ENCODE measurements at places on chromosomes 7 and 10.

- DNase-seq: no peak
Observed at GRCh38 chr10:117165538-117166417, 27.7 kb upstream of the VAX1 start.

- DNase-seq: peak; percentile 2
Observed at GRCh38 chr10:118259288-118259906, 82.7 kb downstream of the FAM204A start.

DNA sequence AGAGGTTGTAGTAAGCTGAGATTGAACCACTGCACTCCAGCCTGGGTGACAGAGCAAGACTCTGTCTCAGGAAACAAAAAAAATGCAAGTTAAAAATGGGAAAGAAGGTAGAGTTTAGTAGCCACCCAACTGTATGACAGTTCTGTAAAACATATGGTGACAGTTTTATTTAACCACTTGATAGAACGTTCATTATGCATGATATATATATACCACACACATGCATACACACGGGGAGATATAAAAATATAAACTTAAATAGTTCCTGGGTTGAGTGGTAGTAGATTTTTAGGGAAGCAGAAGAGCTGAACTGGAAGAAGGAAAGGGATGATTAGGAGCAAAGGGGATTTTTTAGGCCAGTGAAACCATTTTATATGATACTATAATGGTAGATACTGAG lies 120.0 kb downstream of the KMT2C start:
- no peak for DNase-seq

DNA sequence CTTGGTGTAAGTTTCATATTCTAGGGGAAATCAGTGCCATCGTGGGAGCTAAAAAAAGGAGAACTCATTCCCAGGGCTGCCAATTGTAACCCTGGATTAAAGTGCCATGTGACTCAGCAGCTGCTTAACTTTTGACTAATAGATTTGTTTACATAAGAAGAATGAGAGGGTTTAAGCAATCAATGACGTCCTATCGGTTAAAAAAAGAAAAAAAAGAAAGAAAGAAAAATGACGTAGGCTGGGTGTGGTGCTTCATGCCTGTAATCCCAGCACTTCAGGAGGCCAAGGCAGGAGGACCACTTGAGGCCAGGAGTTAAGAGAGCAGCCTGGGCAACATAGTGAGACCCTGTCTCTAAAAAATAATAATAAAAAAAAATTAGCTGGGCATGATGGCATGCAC lies 116.2 kb upstream of the AFAP1L2 start:
- no peak for DNase-seq

- peak; percentile 63 for DNase-seq
Observed at GRCh38 chr10:3850999-3851937, 66.3 kb upstream of the KLF6 start.

DNA sequence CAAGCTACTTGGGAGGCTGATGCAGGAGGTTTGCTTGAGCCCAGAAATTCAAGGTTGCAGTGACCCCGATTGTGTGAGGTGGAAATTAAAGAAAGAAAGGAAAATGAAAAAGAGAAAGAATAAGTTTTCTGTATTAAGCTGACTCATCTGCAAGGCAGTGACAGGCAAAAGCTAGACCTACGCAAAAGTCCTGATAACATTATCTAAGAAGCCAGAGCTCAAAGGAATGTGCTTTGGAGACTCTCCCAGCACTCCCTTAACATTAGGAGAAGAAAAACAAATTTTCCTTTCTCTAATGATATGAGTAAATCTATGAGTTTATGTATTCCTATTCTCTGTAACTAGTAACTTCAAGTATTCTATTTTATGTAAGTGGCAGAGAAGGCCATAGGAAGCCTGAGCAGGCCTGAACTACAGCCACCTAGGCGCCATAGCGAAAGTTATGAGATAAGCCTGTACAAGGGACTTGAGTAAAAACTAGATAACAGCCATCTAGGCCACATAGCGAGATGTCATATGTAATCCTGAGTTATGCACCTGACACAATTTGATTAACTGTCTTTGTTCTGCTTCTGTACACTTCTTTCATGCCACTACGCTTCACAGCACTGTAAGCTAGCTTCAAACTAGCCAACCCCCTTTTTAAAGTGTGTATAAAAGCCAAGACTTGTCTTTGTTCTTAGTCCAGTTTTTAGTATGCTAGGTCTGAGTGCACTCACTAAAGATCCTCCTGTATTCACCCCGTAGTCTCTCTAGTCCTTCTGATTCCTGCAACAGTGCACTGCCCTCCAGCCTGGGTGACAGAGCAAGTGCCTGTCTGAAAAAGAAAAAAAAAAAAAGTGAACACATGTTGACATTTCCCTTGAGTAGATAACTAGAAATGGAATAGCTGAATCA lies 9.4 kb upstream of the ZWINT start:
- no peak for DNase-seq

DNA sequence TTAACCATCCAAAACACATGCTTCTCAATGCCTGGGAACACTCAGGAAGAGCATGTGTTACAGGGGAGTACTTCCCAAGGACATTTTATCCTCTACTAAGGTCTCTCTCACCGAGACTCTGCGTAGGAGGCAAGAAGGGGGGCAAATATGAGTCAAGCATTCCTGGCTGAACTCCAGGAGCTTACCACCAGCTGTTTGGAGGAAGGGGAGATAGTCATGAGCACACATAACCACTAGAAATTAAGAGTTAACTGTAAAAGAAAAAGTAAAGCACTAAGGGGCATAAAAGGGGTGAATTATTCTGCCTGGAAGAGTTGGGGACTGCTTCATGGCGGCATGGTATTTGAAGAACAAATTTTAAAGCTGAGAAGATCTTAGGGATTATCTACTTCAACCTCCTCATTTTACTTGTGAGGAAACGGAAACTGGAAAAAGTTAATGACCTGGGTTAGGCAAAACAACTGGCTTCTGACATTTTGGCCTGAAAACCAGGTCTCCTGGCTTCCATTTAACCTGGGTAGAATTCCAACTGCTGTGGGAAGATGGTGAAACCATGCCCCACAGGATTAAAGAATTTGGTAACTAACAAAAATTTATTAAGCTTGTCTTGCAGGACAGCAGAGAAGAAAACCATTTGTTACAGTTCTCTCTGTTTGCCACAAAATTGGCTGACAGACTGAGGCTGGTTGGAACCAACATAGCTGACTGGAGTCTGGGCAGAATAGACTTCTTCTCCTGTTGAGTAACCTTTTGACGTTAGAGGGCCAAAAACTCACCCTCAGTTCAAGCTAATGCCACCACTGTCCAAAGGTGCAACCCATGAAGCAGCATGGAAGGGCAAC lies 85.5 kb downstream of the SLC25A13 start:
- DNase-seq: no peak

DNA sequence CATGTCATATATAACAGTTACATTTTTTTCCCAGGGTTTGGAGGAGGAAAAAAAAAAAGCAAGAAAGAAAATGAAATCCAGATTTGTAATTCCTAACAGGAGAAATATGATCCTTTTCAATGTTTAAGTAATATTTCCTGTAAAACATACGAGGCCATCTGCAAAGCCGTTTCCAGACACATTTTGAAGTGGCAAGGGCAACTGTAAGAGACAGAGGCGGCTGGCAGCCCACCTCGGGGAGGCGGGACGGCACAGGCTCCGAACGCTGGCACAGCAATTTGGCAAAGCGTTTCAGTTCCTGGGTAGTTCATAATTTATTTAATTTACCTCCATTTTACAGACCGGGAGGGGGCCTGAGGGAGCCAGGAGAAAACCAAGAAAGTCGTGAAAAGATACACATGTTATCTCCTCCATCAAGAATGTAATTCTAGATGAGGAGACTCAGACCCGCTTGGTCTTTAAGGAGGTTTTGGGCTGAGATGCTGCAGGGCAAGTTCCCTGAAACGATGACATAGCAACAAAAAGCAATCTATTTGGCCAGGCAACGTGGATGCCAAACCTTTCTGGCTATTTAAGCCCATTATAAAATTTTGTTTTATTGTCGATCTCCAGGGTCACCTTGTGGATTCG lies 448.5 kb upstream of the MKI67 start:
- no peak for DNase-seq

- DNase-seq: no peak
Observed at GRCh38 chr10:124529661-124530214, 68.1 kb downstream of the LHPP start.

Measured in CD4-positive, alpha-beta T cell treated with Interleukin-21 for 1 hour (primary cell).